Activated CD4-positive, alpha-beta T cell treated with anti-CD3 and anti-CD28 coated beads, Interleukin-2, amount 50 U/mL, for 4 hours (primary cell): ENCODE measurements at places on chromosomes 12 and 14.

DNA sequence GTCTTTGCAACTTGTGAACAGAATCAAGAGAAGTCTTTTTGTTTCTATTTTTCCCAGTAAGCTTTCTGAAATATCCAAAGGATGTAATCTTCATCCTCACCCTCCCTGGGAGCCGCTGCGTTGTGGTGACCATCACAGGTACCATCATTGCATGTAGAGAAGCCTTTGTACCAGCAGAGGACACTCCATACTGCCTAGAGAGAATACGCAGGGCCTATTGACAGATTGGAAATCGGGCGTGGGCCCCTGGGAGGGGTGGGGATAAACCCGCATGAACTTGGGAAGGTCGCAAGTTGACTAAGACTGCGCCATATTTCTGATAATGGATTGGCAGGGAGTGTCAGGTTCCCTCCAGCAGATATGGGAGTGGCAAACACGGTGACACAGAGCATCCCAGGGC is 12.7 kb downstream of the KRT1 start:
- DNase-seq: no peak

DNA sequence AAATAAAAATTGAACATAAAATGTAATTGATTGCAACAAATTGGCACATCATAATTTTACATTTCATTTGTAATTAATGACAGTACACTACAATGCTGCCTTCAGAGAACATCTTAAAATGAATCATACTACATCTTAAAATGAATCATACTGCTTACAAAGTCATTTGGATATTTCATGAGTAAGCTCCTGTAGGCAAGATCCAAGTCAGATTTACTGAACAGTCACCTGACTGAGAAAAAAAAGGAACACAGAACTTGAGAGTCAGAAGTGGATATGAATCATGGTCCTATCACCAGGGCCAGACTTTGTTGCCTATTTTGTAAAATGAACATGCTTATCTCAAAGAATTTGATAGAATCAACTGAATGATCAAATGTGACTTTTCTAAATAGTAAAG is 32.7 kb upstream of the FBLN5 start:
- no peak for DNase-seq

- no peak for DNase-seq
Measured at GRCh38 chr12:56957229-56958052, at the start of gene RDH16. TSS of gene RDH16 (minus strand) at chr12:56957608. CDS start at chr12:56957462, 146 bp downstream.

DNA sequence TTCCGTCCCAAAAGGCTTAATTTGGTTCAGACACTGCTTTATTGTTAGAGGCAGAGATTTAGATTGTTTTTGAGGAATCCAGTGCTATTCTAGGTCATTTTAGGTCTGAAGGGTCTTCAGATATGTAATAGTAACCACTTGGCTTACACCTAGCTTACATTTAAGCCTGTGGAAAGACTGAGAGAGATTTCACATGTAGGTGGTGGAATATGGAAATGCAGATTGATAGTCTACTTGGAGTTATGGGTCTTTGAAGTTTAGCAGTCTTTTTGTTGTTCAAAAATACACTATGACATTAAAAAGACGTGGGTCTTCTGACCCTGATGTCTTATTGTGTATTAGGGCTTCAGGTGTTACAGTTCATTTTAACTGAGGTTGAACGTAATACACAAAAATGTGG is 51.4 kb upstream of the CCT2 start:
- DNase-seq: no peak

- DNase-seq: no peak
Measured at GRCh38 chr14:49853158-49853477, 530 bp upstream of the NEMF start.

DNA sequence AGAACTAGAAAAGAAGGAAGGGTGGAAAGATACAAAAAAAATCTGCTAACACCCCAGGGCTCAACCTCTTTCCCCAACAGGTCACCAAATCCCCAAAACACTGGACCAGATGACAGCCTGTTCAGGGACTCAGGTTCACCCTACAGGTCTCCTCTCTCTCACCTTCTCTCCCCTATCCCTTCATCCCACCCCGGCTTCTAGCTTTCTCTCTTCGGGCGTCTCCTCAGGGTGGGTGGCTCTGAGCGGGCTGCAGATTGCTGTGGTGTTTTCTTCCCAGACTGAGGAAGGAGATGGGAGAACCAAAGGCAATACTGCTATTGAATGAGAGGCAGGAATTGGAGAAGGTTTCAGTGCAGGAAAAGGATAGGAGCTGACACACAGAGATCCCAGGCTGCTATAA is 39.3 kb downstream of the ANO2 start:
- no peak for DNase-seq

- DNase-seq: no peak
Measured at GRCh38 chr14:38710881-38711280, 392.2 kb downstream of the SEC23A start.

DNA sequence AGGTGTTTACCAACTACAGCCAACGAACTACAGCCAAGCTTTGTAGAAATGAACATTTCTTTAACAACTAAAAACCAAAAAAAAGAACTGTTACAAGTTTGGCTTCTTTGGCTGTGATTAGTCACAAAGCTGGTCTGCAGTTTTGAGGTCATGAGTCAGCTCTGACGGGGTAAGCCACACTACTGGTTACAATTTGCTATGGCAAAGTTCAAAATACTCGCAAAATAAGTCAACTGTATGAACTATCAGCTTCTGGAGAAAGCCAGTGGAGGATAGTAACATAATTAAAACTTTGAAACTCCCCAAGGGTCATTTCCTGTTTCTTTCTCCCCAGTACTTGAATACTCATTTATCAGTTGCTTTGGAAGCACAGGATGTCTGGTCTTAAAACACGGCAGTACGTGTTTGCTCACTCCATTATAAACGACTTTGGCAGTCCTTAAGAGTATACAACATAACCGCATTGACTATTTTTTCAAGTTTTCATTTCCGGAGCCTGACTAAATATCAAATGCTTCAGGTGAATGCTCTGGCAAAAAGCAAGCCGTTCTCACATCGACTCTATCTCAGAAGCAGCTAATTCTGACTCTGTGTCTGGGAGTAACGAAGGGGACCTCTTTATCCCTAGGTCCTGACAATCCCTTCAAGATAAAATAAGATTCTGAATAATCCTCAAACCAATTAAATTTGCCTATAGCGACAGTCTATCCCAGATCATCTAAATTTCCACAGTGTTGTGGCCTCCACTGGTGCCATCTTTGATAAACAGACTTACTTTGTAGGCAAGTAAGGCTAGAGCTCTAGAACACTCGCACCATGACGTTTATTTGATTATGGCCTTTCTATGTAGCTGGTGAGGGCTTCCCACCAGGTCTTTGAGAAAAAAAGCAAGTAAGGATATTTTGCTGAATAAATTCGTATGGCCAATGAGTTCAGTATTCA is 10.6 kb downstream of the PHLDA1 start:
- peak; percentile 49 for DNase-seq

DNA sequence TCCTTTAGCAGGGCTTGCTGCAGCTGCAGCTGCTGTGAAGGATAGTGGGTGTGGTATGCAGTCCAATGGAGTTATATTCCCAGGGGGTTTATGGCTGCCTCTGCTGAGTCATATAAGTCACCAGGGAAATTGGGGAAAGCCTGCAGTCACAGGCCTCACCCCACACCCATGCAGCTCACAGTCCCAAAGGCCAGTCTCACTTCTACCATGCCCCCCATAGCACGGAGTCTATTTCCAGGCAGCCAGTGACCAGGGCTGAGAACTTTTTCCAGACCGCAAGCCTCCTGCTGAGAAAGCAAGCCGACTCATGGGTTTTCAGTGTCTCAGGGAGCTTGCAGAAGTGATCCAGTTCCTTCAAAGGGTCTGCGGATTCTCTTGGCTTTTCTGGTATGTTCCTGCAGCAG is 322.4 kb upstream of the CLEC14A start:
- DNase-seq: no peak

DNA sequence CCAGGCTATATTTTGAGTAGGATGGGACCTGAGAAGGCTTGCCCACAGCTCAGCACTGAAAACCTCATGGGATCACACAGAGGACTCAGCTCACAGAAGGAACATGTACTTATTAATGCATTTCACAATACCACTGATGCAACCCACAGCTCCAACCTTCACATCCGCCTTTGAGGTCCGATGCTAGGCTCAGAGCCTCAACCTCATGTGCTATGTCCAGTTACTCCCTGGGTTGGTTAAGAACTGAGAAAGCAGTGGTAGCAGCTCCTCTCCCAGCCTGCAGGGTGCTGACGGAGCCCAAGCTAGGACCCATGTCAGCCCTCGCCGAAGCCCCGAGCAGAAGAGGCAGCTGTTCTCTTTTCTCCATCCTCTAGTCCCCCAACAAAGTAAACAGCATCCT is 52.9 kb downstream of the SPTB start:
- DNase-seq: no peak

- no peak for DNase-seq
Measured at GRCh38 chr12:21559855-21560569, 33.9 kb downstream of the SPX start.

- DNase-seq: no peak
Measured at GRCh38 chr14:90544971-90545370, 148.1 kb downstream of the CALM1 start.

DNA sequence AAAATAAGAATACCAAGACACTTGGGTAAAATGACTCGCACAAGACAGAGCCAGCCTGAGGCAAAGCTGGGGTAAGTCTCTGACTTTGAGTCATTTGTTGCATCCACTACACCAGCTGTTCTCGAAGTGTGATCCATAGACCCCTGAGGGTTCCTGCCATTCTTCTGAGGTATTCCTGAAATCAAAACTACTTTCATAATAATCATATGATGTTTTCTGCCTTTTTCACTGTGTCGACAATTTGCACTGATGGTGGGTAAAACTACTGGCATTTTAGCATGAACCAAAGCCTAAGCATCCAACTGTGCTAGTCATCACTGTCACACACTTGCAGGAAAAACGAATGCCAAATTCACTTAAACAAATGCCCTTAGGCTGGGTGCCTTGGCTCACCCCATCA is 135.5 kb upstream of the FUT8 start:
- DNase-seq: no peak

GRCh38 chr12:59737725-59738463 is 142.1 kb downstream of the SLC16A7 start:
- DNase-seq: no peak

GRCh38 chr12:123853396-123854070 is 91.4 kb downstream of the DNAH10 start:
- DNase-seq: no peak

DNA sequence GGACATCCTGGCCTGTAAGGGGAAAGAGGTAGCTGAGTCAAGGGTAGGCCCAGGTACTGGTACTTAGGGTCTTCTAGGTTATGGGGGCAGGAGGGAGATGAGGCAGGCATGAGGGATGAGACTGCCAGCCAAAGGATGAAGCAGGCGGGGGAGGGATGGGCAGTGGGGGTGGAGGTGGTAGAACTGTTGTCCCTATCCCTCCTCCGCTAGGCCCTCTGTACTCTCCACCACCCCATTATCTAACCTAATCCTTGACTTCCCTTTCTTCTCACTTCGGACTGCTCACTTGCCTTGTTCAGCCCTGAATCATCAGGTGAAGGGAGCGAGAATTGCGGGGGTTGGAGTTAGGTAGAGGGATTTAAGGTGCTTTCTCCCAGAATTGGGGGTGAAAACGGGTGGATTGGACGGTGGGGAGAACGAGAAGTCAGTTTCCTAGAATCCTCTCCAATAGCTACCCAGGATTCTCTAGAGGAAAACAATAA is 562 bp downstream of the PAN2 start:
- DNase-seq: no peak

DNA sequence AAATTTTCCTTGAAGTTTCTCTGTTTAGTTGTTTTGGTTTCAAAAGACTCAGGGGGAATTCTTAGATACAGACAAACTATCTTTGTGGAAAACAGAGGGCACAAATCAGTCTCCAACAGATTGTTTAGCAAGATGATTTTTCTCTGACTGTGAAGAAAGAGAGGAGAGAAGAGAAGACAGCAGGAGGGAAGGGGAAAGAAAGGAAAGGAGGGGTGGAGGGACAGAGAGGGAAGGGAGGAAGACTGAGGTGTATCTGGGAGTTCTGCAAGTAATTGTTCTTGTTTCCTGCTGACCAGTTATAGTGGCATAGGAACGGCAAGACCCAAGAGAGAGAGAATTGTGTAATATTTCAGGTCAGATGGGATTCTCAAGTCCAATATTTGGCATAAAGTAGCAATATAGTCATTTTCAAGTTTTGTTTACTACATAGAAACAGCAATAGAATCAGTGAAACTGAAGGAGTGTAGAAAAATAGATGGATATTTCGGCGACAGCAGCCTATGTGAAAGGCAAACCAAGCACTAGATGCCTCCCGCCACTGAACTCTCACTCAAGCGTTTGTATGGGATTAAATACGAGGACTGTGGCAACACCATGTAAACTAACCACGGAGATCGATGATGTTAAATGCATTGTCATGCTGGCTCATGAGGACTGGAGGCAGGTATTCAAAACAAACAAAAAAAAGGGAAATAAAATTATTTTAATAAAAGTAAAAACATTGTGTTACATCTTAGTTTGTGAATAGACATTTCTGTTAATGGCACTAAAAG is 342.5 kb downstream of the SLC16A7 start:
- DNase-seq: no peak

GRCh38 chr14:104573930-104574329 is 5.6 kb upstream of the C14orf180 start:
- DNase-seq: no peak

DNA sequence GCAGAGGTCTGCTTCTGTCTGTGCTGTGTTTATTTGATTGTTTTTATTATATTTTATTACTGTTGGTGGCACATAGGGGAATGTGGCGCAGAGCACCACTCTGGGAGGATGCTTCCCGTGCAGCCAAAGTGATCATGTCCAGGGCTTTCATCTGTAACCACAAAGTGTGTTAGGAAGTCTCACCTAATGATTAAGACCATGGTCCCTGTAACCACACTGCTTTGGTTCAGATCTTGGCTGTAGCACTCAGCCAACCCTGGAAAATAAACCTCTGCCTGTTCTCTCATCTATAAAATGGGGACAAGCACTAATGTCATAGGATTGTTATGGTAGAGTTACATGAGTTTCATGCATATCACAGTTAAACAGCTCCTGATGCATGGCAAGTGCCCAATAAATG is 1.9 kb downstream of the RESF1 start:
- no peak for DNase-seq

GRCh38 chr12:56874821-56875220 is 59.4 kb downstream of the SDR9C7 start:
- no peak for DNase-seq

DNA sequence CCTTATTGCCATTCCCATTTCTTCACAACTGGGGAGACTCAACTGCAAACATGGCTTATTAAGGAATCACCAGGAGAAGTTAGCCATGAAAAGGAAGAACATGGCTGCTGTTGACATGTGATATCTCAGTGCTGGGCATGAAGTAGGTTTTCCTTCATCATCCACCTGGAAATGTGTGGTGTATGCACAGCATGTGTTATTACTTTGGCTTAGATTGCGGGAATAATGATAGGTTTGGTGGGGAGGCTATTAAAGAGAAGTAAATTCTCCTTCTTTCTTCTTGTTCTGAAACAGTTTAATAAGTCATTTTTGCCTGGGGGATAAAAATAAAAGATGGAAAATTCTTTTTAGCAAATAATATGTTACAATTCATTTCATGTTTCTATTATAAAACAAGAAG is 23.7 kb upstream of the CLEC14A start:
- DNase-seq: no peak

DNA sequence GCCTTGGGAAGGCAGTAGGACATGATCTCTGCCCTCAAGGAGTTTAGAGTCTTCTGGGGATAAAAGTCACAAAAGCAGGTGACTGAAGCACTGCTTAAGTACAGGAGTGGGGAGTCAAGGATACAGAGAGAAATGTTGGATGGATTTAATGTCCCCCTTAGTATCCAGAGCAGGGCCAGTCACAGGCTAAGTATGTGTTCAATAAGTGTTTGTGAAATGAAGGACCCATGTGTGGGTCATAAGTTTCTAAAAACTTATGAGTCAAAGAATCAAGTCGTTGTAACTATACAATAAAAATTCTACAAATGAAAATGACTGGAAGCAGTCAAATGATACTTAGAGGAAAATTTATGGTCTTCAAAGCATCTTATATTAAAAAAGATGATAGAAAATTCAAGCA is 25.1 kb downstream of the KRT80 start:
- DNase-seq: no peak
